ENCODE measurements at places on chromosomes 6 and 20.

DNA sequence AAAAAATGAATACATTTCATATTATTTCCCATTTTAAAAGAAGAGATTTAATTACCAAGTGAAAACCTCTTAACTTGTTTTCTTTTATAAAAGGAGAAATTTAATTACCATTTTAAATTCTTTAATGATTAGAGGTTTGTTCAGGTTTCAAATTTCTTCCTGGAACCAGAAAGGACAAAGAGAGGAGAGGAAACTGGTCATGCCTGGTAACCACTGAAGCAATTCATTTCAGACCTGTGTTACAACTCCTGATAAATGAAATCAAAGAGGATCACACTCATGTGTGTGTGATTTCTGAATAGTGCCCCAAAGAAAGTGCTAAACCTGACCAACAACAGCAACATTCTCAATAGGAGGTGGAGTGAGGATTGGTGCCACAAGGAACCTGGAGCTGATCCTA, 12.6 kb upstream of the SLPI start:
- no peak for DNase-seq

DNA sequence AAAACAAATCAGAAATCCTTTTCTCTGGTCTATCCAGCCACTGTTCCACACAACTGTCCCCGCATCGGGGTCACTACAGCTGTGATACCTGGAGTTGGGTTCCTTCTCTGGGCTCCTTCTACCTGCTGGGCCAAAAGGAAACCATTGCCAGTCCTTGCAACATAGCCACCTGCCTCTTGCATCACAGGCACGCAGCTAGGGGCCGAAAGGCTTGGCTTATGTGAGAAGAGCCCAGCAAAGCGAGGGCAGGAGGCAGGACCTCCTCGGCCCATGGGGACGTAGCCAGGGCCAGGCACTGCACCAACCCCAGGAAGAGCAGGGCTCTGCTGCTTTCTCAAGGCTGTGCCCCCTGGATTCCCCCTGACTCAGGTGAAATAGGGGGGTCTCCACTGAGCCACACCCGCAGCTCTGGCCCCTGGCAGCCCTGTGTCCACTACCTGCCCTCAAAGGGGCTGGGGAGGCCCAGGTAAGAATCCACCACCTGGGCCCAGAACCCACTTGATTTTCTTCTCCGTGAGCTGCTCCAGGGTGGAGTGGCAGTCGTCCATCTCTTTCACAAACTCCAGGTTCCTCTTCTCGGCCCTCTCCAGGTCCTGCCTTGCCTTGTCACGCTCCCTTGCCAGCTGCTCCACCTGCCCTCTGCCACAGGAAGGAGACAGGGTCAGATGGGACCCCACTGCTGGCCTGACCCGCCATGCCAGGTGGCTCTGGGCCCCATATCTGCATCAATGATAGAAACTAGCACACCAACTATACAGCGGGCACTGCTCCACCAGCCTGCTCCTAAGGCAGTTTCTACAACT, 88.9 kb downstream of the GINS1 start:
- no peak for DNase-seq

DNA sequence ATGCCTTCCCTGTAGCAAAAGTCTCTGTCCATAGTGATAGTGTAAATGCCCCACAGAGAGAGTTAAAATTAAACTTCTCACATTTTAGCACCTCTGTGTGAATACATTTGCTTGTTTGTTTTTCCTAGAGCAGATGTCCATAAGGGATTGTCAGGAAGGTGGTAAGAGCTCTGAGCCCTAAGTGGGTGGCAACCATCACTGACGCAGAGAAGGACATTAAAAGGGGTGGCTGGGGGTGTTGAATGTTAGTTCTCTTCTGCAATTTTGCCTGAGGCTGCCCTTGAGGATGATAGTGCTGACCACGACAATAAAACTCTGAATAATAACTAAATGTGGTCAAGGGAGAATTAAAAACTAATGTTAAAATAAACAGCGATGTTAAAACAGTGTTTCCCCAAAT, 174.3 kb upstream of the ID4 start:
- no peak for DNase-seq

GRCh38 chr6:108948181-108948661, 100.0 kb downstream of the ARMC2 start:
- DNase-seq: no peak

- no peak for DNase-seq
Measured at GRCh38 chr6:10617008-10617696, 77.3 kb downstream of the C6orf52 start.

GRCh38 chr6:165854061-165854862, 191.2 kb upstream of the PDE10A start:
- no peak for DNase-seq

- DNase-seq: no peak
Measured at GRCh38 chr6:53251033-53251672, 97.6 kb downstream of the ELOVL5 start.

DNA sequence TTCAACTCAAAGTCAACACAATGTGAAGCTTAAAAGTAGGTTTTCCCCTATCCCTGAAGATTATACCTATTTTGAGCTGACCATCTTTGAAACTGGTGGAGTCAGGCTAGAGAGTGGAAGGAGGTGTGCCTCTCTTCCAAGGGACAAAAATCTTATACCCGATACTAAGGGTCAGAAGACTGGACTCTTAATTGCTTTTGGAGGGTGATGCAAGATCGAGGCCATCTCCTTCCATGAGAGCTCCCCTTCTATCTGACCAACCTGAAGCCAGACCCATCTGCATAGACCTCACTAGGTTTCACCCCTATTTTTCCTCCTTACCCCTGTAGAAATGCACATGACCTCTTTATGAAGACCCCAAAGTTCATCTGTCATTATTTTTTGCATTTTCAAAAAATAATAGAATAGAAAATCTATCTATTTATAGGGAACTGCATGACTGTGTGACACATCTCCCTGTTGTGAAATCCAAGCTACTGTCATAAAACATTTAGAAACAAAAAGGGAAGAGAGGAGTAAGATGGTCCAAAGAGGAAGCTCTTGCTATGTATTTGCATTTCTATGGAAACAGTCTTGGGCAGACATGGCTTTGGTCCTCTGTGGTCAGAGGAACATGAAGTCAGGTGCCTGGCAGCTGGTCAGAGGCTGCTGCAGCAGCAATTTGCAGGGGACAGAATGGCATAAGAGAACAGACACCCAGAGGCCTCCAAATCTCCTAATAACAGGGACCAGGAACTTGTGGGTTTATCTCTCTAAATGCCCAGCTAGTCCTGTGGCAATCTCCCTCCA, 349.2 kb downstream of the MAFB start:
- DNase-seq: no peak

DNA sequence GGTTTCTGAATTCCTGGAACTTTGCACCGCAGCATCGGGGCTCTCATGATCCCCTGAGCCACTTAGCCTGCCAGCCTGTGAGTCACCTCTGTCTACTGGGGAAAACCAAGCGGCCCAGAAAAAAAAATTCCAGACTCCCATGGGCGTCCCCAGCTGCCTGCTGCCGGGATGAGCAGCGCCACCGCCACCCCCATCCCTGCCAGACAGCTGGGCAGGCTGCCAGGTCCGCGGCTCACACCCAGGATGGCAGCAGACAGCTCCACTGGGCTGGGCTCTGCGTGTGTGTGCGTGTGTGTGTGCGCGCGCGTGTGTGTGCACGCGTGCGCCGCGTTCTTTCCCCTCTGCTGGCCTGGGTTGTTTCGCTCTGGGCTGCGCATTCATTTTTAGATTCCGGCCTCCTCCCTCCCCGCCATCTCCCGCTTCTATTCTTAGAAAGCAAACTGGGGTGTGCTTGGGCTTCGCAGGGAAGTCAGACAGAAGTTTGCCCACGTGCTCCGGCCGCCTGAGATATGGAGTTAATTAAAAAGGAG, 38.9 kb upstream of the PMEPA1 start:
- DNase-seq: peak; percentile 38

- DNase-seq: no peak
Measured at GRCh38 chr6:102154176-102154575, 760.7 kb downstream of the GRIK2 start.

GRCh38 chr6:66516377-66516776, 809.4 kb upstream of the EYS start:
- DNase-seq: no peak

DNA sequence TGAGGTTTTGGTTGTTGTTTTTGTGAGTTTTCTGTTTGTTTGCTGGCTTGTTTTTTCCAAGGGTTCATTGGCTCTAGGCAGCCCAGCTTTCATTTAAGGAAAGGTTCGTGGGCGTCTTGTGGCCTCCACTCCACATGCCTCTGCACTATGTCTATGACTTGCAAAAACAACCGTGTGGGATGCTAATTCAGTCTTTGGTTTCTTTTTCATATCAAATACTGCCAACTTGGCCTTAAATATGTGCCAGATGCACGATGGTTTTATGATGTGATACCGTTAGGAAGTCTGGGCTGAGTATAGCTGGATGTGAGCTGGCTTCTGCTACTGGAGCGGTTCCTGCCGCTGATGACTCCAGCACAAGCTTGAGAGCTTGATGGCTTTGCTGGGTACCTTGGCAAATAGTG, 96.3 kb downstream of the BMP2 start:
- no peak for DNase-seq

- no peak for DNase-seq
Measured at GRCh38 chr6:161406646-161407045, 132.8 kb upstream of the AGPAT4 start.

- no peak for DNase-seq
Measured at GRCh38 chr20:41748756-41749582, 130.8 kb upstream of the CHD6 start.

GRCh38 chr6:66190858-66191257, 483.8 kb upstream of the EYS start:
- no peak for DNase-seq

- DNase-seq: no peak
Measured at GRCh38 chr6:31203345-31203979, 33.0 kb upstream of the POU5F1 start.

- DNase-seq: no peak
Measured at GRCh38 chr20:59322585-59323454, 22.4 kb downstream of the EDN3 start.

GRCh38 chr6:148739822-148740128, 7.1 kb upstream of the UST start:
- no peak for DNase-seq

GRCh38 chr6:18088419-18089296, 33.8 kb downstream of the NHLRC1 start:
- no peak for DNase-seq

GRCh38 chr6:90268178-90268577, 28.5 kb downstream of the BACH2 start:
- no peak for DNase-seq

- DNase-seq: no peak
Measured at GRCh38 chr6:112286010-112286409, 31.6 kb upstream of the LAMA4 start.

DNA sequence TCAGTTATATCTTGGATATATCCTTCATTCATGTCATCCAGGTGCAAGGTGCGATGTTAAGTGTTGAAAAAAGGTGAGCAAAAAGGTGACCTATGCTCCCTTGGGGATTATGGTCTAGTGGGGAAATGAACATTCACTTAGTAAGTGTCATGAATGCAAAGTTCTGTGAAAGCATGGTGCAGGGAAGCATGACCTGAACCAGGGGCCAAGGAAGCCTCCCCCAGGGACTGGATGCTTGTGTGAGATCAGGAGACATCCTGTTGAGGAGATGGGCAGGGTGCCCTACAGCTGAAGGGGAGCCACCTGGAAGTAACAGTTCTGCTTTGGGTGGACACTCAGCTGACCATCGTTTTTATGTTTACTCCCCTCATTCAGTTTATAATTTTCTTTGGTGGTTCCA, 179.5 kb downstream of the SYNDIG1 start:
- no peak for DNase-seq

- no peak for DNase-seq
Measured at GRCh38 chr20:25309395-25310267, 61.7 kb downstream of the PYGB start.

GRCh38 chr6:115004982-115005381, 662.2 kb upstream of the HS3ST5 start:
- no peak for DNase-seq

DNA sequence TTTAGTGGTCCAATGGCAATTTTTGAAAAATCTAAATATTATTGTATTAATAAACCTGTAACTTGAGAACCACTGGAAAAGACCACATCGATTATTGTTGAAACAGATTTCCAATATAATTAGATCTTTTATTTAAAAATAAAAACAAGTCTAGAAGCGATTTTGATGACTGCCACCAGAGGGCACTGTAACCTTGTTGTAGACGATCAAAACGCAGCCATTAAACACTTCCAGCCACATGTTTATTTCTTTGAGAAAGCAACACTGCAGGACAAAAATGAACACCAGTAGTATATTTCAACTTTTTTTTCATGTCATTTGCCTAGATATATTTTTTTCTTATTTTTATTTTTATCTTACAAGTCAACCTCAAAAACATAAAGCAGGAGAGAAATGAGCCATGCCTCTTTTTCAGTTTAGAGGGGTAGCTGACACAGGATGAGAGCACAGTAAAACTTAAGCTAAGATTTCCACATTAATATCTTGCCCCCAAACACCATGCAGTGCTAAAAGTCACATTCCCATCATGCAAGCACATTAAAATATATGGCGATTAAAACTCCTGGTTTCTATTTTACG, 115.4 kb downstream of the OPRM1 start:
- peak; percentile 38 for DNase-seq

GRCh38 chr6:156348424-156348823, 428.8 kb upstream of the ARID1B start:
- DNase-seq: no peak

DNA sequence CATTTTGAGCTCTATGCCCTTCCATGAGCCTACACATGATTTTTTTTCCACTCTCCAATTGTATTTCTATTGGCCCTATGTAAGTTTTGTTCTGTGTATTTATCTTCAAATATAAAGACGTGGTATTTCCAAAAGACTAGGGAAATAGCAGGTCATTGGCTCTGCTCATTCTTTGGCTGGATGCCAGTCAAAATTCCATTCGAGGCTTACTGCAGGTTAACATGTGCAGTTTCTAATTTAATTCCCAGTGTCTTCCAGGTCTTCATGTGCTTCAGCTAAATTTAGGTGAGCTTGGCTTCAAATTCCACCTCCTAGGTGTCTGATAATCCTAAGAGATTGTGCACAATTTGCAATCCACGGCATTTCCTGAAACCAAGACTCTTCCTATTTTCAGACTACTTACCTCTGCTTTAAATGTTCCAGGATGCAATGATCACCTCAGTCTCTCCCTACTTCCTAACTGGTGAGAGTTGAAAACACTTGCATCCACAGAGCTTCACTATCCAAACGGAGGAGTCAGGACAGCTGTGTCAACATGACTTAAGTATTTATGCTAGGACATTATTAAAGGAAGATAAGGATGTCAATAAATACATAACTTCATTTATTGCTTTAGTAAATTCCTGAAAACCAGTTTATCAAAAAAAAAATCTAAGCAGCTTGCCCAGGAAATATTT, 236.1 kb downstream of the COL12A1 start:
- DNase-seq: no peak

- peak; percentile 17 for DNase-seq
Measured at GRCh38 chr20:38221119-38221589, 39.4 kb downstream of the KIAA1755 start.

All from stimulated activated CD4-positive, alpha-beta T cell treated with anti-CD3 and anti-CD28 coated beads, Interleukin-1b, Interleukin-23, amount 100 ng/mL, for 1 hour (primary cell).